ENCODE measurements at places on chromosomes 7 and 10.

GRCh38 chr7:124269774-124270173, 236.9 kb upstream of the TMEM229A start:
- DNase-seq: no peak

GRCh38 chr10:122157451-122157850, 113.6 kb upstream of the BTBD16 start:
- DNase-seq: no peak

DNA sequence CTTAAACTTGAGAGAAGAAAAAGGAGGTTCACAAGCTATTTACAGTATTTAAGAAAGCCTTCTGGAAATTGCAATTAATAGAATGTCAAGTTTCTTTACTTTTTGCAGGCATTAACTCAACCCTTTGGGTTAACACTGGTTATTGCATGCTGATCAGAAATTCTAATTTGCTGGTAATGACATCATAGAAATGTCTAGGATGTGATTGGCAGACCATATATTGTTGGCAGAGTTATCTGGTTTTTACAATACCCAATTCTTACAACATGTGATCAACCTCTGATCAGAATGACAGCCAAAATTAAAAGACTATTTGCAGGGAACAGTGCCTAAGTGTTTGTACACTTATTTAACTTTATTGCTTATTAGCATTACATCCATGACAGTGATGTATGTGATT, 1.6 kb upstream of the CASD1 start:
- DNase-seq: no peak

DNA sequence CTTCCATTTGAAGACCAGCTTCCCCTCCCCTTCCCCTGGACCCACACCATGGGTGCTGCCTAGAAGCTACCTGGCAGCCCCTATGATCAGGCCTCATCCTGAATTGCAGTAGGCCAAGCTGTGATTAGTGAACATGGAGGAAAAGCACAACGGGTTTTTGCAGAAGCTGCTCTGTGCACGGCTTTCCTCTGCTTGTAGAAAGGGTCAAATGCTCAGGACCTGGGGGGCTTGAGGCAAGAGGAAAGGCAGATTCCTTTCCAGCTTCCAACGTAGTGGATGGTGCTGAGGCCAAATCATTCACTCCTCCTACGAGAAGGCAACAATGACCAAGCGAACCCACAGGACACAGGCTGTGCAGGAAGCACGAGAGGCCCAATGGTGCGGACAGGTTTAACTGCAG, 410.3 kb upstream of the SHH start:
- no peak for DNase-seq

GRCh38 chr7:85940798-85941197, 702.9 kb upstream of the GRM3 start:
- DNase-seq: no peak

DNA sequence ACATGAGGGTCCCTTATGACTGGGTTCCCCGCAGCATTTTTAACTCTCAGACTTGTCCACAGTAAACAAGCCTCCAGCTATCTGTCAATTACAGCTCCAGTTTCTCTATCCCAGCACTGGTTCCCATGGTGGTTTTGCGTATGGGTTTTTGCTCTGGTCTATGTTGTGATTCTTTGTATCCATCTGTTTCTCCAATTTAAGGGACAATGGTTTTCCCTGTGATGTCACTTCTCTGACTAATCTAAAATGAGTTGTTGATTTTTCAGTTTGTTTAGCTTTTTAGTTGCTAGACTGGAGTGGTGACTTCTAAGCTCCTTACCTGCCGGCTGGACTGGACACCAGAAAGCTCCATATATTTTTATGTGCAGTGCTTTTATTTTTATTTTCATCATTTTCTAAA, 303.7 kb downstream of the INHBA start:
- no peak for DNase-seq

DNA sequence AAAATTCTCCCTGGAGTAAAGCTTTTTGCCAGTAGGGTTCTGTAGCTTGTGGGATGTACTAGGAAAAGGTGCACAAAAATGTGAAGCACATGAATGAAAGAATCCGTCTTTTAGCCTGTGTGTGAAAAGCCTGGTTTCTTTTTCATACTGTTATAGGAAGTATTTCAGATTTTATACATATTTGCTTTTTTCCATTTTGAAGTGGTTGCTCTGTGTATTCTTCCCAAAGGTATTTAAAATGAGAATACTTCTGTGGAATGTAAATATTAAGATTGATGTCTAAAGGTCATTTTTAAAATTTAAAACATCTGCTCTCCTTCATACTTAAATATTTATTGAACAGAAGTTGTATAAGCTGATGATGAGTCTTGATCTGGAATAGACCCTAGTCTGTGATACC, 96.8 kb downstream of the CDK14 start:
- no peak for DNase-seq

- no peak for DNase-seq
Observed at GRCh38 chr10:25815999-25816768, 117.8 kb upstream of the MYO3A start.

- DNase-seq: no peak
Observed at GRCh38 chr7:66747881-66748511, 7.5 kb downstream of the RABGEF1 start.

- DNase-seq: no peak
Observed at GRCh38 chr7:2930310-2931033, 86.4 kb upstream of the GNA12 start.

- peak; percentile 92 for DNase-seq
Observed at GRCh38 chr7:116671681-116672595, at the start of gene MET. TSS of gene MET (plus strand) at chr7:116672196. CDS start at chr7:116699085, 26,889 bp downstream.

DNA sequence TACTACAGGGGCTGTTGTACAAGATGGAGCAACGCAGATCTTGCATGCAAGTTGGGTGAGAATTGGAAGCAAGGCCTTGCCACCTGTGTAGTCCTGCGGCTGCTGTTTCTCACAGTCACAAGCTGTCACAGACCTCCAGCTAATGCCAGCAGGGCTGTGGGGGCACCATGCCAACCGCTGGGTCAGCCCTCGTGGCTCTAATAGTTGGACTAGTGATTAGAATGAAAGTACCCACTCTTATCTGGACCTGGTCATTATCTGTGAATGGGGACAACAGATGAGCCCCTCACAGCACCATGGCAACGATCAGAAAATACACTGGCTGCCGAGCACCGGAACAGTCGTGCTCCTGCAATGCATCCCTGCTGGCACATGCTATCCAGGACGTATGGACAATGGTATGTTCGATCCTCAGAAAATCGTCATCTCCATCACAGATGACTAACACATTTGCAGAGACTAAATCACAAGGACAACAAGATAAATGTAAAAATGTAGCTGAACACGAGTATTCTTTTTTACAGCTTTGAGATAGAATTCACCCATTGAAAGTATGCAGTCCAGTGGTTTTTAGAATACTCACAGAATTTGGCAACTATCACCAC, 80.4 kb upstream of the CALN1 start:
- no peak for DNase-seq

Measured in RCC 7860 (cell line).